Cardiac fibroblast (primary cell): ENCODE measurements at places on chromosomes 13 and 19.

DNA sequence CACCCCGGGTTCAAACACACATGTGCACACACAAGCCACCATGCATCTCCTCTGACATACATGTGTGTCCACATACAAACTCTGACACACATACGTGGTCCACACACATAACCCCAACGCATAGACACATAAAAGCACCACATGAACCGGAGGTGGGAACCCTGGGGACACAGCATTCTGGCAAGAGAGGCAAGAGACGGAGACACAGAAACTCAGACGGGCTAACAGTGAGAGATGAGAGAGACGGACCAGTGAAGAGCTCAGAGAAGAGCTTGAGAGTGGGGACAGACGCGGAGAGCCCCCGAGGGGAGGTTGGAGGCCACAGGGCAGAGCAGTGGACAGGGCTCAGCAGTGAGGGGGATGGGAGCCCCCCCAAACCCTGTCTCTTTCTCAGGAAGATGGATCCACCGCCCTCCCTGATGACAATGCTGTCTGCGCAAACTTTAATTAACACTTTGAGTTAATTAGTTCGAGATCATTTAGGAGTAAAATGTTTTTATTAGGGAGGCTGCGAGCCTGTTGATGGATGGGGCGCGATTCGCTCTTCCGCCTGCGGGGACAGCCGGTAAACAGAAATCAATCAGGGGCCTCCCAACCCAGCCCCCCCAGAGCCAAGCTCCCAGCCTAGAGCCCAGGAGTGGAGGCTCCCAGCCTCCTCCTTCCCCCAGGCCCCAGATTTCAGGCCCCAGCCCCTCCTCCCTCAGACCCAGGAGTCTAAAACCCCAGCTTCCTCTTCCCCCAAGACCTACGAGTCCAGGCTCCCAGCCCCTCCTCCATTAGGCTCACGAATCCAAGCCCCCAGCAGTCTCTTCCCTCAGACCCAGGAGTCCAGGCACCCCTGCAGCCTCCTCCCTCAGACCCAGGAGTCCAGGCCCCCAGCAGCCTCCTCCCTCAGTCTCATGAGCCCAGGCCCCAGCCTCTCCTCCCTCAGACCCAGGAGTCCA lies 9.5 kb upstream of the ERFL start:
- no peak for DNase-seq

DNA sequence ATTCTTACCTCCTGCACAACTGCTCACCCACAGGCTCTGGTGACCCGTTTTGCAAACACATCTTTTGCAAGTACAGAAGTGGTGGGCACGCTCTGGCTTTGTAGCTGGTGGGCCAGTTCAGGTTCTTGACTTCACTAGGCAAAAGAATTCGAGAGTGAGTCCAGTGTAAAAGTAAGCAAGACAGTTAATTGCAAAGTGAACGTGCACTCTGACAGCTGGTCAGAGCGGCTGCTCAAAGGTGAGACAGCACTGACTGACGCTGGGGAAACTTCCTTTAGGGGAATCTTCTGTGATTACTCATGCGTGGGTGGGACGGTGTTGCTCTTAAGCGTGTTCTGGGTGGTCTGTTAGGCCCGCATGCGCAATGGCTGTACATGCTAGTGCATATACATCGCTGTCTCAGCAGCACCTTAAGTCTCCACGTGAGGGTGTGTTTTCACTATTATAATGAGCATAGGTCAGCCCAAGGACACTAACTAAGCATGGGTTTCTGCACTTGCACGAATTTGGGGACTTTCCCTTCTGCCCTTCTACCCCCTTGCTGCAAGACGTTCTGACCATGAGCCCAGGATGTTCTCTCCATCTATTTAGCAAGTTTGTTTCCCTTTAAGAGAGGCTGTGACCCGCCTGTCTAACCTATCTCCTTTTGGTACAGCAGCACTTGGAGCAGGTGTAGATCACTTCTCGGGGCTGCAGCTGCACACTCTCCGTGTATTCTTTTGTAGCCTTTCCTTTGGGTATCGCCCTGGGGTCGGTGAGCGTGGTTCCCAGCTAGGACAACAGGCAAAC lies 30.2 kb upstream of the CD33 start:
- DNase-seq: no peak

DNA sequence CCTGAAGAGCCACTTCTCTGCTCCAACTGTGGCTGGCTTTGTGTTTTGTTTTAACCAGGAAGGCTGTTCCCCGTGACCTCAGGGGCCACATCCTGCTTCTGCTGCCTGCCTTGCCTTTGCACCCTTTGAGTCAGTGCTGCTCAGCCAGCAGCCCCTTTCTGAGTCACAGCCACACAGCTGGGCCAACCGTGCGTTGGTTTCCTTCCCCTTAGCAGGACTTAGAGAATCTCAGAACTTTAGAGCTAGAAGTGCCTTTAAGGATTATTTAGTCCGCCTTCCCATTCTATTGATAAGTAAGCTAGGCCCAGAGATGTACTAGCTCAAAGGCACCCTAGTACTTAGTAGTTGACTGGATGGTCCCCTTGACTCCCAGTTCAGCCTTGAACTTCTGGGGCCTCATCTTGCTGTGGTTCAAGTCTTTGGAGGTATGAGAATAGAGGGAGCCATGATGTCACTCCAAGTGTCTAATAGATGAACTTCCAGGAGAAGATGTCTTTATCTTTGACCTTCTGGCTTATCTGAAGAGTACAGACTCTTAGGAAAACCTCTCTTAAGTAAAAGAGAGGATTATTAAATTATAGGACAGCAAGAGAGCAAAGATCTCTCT lies 8.0 kb downstream of the RGCC start:
- DNase-seq: peak; percentile 62

GRCh38 chr19:30455881-30456280 lies 83.7 kb downstream of the ZNF536 start:
- DNase-seq: no peak

DNA sequence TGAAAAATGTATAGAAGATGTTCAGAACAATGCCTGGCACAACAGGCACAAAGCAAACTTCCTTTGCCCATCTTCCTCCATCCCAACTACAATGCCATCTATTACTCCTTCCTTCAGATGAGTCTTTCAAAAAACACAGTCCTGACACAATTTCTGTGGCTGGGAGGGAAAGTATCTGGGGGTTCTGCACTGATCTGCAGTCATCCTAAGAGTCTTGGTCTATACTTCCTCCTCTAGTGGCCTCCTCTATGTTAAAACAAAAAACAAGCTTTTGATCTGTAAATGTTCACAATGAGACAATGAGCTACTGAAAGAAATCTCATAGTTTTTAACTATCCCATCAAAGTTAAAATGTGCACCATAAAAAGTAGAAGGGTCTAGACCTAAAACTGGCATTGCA lies 44.8 kb downstream of the USP12 start:
- no peak for DNase-seq

- no peak for DNase-seq
Measured at GRCh38 chr13:60412909-60413616, 16.0 kb downstream of the TDRD3 start.

- DNase-seq: peak; percentile 96
Measured at GRCh38 chr19:47305309-47305751, 4.3 kb upstream of the C5AR1 start.

GRCh38 chr13:109243311-109243951 lies 543.0 kb downstream of the IRS2 start:
- peak; percentile 87 for DNase-seq

- no peak for DNase-seq
Measured at GRCh38 chr13:101341464-101341863, 74.8 kb downstream of the NALCN start.

GRCh38 chr19:2425622-2426581 lies 1.5 kb downstream of the TIMM13 start:
- DNase-seq: no peak

DNA sequence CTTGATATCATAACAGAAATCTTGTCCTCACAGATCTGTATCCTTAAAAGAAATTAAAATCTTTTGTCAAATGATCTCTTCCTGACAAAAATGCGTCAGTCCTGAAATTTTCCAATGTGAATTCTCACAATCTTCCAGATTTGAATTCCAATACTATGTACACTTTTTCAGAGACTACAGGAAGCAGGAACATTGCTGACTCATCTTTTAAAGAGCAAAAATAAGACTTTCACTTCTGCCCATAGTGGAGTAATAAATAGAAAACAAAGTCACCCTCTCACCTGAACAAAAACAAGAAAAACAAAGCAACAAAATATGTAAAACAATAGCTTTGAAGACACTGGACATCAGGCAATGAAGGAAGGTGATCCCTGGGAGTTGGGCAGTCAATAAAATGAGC lies 167.0 kb upstream of the IPO5 start:
- DNase-seq: peak; percentile 47

GRCh38 chr19:20079476-20079875 lies 1.7 kb downstream of the ZNF90 start:
- peak; percentile 27 for DNase-seq

- no peak for DNase-seq
Measured at GRCh38 chr19:34957830-34958751, 5.9 kb downstream of the ZNF792 start.

GRCh38 chr19:28508666-28509065 lies 704.3 kb downstream of the UQCRFS1 start:
- no peak for DNase-seq

GRCh38 chr19:33245948-33246708 lies 20.5 kb upstream of the SLC7A10 start:
- DNase-seq: peak; percentile 57

DNA sequence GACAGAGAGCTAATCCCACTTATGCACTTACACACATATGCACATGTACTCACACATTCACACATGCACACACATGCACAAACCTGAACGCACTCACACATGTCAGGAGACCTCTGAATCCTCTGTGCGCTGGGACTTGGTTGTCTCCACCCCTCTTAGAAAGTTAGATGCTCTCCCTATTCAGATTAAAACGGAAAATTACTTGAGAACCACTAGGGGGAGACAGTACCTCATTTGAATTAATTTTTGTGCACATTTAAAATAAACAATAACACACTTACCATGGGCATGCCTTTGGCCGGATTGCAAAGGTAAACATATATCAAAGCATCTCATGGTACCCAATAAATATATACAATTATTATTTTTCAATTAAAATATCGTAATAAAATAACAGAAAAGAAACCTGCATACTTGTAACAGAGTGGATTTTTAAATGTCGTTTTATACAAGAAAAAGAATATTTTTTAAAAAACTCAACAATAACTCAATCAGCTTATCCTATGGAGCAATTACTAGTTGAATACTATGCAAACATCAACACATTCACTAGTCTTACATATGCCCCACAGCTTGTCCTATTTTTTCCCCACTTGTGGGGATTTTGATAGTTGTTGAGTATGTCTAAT lies 9.5 kb upstream of the LILRB4 start:
- peak; percentile 42 for DNase-seq

DNA sequence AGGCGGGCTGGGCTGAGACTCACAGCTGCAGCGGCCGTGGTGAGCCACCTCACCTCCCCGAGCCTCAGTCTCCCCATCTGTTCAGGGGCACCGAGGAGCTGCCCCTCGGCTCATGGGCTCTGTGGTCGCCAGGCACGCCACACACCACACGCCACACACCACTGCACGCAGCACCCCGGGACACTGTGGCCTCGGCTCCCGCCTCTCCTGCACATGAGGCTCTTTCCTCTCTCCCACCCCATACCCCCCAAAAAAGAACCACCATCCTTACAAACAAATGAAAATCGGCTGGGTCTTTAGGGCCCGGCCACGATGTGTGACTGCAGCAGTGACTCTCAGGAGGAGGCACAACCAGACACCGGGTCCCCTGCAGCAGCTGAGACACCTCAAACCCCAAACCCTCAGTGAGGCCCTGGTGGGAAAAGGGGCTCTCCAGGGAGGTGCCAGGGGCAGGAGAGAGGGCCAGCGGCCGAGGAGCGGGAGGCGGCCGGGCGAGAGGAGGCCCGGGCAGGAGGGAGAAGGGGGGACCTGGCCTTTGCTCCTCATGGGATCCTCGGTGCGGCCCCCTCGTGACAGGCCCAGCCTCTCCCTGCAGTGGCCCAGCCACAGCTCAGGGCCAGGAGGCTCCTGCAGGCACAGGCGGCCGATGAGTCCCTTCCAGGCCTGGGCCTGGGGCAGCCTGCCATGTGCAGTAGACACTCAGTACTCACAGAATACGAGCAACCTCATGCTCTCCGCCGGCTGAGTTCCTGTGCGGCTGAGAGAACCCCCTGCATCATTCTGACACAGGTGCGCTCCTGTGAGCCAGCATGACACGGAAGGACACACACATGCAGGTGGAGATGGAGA lies 66.3 kb downstream of the RASA3 start:
- DNase-seq: no peak

GRCh38 chr13:73141292-73141771 lies 82.5 kb downstream of the KLF5 start:
- peak; percentile 56 for DNase-seq

GRCh38 chr19:36483653-36484052 lies 5.7 kb downstream of the ZNF566 start:
- DNase-seq: no peak

DNA sequence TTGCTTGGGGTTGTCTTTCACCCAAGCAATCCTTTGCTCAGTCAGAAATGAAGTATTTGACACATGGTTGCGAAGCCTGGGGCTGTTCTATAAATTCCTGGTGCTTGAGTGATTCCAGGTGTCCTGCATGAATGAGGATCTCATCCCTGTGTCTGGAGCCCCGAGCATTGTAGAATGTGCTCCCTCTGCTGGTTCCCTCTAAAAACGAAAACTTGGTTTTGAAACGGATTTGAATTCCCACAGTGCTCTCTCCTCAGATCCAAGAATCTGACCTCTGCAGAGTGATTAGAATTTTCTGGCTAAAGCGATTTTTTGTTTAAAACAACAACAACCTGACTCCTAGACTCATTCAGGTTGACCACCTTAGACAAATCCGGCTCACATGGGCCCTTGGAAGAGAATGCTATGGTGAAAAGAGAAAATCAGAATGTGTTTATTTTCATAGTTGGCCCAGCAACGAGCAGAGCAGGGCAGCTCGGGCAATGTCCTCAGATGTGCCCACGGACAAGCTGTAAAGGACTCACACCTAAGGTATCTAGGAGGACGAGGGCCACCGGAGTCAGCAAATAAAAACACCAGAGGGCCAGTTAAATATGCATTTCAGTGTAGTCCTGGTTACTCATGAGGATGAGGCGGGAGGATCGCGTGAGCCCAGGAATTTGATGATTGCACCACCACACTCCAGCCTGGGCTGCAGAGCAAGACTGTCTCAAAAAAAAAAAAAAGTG lies 8.7 kb upstream of the ATP12A start:
- peak; percentile 84 for DNase-seq

GRCh38 chr19:17807731-17808316 lies 12.9 kb downstream of the B3GNT3 start:
- DNase-seq: no peak

DNA sequence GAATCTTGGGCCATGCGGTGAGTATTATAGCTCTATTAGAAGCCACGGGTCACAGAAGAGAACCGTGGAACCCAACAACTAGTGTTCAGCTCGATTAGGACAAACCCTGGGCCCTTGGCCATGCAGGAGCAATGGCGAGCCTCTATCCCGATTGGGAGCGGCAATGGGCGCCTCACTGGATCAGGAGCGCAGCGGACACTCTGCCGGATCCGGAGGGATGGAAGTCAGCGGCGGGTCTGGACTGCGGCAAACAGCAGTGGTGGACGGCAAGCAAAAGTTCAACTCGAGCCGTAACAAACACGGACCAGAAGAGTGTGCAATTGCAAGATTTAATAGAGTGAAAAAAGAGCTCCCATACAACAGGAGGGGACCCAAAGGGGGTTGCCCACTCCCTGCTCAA lies 1481.9 kb downstream of the PCDH9 start:
- no peak for DNase-seq
